Stimulated activated CD8-positive, alpha-beta memory T cell treated with anti-CD3 and anti-CD28 coated beads, Interleukin-2, amount 100 ng/mL, for 1 hour (primary cell): ENCODE measurements at places on chromosomes 4 and X.

GRCh38 chr4:26062215-26062614 lies 148.2 kb downstream of the SMIM20 start:
- no peak for DNase-seq

DNA sequence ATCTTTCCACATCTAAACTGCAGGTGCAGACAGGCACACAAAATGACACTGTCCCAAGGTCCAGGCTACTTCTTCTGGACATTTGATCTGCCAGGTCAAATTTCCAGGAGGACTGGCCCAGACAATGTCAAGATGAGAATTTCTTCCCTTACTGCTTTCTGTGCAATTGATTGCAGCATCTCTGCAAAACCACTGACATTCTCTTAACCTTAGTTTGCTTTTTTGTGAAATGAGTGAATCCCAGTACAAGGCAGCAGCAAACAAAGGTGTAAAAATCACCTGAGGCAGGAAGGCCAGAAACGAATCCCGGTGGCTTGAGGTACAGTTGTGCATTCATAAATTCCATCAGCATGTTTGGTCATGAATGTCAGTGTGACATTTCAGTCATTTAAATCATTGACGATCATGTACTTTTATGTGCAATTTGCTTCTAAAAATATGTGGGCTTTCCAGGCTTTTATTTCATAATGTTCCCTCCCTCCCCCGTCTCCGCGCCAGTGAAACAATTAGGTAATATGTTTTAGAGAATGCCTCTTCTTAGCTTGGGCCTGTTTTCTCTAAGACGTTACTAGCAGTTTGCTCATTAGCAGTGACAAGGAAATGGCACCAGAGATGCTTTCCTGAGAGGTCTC lies 39.1 kb downstream of the NHS start:
- no peak for DNase-seq

- DNase-seq = no peak
These were observed 7.7 kb downstream of the LUZP4 start for GRCh38 chrX:115297189-115297588.

DNA sequence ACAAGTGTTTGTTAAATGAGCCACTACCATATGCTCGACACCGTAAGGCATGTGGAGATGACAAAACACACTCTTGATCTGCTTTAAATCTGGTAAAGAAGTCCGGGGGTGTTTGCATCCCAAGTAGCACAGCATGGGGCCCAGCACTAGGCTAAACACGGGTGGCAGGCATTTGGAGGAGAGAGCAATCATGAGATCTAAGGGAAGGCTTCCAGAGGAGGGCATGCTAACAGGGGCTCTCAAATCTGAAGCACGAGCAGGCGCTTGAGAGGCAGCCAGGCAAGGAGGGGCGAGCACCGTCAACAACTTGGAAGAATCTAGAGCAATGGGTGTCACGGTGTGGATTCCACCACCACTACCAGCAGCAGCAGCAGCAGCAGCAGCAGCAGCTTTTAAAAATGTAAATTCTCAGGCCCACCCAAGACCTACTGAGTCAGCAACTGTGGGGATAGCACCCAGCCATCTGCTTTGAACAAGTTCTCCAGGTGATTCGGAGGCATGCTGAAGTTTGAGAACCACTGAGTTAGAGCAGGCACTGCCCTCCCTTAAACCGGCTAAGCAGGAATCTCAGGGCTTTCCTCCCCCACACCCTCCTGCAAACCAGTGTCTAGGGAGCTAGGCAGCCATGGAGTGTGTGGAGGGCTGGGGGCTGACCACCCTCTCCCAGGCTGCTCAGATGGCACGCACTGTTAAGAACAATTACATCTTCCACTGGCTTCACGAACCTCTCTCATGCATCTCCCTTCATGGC lies 70.2 kb upstream of the MAP3K15 start:
- no peak for DNase-seq

- no peak for DNase-seq
These were observed 447.9 kb upstream of the FAM241A start for GRCh38 chr4:111697176-111697942.
